Hippocampal formation (tissue), 2 donors: ENCODE measurements at places on chromosomes 13 and 19.
A peak's percentile ranks its signal among the peaks of the same experiment; 100 is the strongest.

DNA sequence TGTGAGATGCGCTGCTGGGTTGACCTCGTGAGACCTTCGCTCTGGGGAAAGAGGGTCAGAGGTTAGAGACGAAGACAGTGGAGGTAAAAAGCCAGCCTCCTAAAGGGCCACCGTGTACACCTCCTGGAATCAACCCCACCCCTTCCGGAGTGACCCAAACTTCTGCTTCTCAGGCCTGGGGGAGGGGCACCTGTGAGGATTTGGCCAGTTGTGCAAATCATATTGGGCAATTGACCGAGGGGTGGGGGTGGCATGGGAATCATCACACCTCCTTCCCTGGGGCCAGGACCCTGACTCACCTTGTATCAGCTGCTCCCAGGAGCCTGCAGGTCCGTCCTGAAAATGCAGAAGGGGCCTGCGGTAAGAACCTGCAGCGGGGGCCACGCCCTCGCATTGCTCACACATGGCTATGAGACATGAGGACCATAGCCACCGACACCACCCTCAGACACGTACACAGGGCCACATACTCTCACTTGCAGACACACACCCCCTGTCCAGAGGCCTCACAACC is 2.8 kb downstream of the TNFSF14 start:
- no peak for DNase-seq

DNA sequence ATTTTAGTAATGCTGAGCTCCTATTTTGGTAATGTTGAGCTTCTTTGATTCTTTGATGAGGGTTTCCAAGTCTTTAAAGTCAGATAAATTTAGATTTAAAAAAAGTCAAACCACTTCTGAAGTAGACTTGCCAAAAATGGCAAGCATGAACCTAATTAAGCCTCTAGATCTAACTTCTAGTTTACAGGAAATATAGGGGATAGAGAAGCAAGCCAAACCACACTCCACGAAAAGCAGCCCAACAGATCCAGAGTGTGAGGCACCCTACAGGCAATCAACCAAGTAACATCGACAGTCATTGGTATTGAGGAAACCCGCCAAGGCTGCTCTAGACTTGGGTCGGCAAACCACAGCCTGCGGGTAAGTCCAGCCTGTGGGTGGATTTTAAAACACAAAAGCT is 3.7 kb downstream of the GGACT start:
- DNase-seq = no peak

- DNase-seq = no peak
These were observed 119.3 kb downstream of the COL4A1 start for GRCh38 chr13:110187641-110188161.

DNA sequence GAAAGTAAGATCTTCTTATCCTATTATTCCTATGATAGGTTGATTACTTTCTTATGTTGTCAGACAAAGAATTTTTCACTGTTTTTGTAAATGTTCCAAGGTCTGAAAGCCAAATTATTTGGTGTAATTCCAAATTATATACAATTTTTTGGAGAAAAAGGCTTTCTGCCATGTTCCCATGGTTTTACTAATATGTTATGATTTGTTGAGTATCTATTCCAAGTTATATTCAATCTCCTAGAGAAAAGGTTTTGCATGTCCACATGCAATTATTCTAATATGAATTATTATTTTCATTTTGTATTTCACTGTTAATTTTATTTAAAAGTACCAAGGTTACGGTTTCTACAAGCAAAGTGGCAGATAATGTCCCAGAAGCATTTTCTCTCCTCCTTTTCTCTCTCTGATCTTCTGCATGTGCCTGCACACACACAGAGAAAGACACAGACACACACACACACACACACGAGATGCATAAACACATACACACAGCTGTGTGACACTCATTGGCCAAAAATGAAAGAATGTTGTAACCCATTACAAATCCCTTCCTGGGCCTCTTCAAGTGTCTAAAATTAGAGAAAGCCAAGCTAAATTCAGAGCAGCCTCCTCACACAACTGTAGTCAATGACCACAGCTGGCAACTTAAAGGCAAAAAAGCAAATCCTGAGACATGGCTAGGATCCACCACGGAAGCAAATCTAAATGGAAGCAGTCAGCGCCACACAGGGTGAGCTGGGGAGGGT is 621.0 kb downstream of the EFNB2 start:
- DNase-seq = no peak

DNA sequence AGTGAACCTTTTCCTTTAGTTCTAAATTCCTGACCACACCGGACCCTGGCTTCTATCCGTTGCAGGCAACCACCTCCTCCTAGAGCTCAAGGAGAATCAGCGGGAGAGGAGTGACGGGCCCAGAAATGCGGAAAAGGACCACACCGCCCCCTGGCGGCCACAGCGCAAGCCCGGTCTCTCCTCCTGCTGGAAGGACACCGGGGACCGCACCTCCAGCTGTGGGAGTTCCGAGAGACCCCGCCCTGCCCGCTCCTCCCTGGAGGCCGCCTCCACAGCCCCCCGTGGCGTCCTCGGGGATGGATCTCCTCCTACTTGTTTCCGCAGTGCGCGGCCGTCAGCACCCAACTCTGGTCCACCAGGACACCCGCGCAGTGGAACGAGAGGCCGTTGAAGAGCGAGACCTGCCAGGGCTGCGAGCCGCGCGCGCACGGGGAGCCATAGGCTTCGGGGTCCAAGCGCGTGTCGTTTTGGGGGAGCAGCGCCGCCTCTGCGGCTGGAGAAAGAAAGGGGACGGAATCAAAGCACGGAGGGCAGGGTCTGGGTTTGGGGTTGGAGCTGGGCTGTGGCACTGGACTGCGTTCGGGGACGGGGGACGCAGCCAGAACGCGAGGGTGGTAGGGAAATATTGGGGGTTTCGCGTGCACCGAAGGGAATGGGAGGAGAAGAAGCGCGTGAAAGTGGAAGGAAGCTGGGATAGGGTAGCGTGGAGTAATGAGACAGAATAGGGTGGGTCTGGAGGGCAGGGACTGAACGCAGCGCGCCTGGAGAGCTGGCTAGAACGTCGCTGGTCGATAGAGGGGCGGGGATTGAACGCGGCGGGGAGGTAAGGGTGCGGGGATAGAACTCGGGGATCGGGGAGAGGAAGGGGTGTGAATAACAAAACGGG is 2.5 kb downstream of the KLK10 start:
- DNase-seq = peak; percentile 39

GRCh38 chr13:30752201-30752797 is 17.0 kb downstream of the ALOX5AP start:
- no peak for DNase-seq

DNA sequence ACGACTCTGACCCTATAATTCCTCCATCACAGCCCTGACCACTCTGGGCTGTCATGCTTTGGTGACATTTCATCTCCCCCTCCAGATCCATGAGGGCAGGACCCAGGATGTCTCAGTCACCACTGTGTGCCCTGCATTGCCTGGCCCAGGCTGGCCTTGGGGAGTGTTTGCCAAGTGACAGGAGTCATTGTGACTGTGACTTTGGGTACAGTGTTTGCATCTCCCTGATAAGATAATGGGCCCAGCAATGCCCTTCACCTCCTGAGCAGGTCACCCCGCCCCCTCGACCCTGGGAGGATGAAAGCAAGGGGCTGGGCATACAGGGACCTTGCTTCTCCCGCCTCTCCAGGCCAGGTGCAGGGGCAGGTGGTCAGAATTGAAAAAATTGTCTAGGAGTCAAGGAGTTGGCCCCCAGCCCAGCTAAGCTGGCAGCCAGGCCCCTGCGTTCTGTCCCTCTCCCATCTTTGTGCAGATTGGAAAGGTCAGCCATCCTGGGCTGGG is 5.9 kb upstream of the ATP4A start:
- DNase-seq = no peak

DNA sequence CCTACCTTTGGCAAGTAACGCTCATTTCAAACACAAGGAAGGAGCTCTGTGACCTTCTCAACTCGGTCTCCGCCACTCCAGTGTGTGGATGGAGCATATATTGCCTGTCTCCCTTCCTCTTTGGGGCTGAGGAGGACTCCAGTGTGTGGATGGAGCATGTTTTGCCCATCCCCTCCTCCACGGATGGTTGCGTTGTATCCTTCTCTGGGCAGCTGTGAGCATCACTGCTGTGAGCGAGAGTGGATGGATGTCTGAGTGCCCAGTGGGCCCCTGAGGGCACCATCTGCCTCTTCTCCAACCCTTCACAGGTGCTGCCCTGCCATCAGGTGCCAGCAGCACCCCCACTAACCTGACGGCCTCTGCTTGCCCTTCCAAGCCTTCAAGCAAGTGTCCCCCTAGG is 186.2 kb downstream of the TEX29 start:
- no peak for DNase-seq
